ENCODE measurements at places on chromosomes 6 and 20.

GRCh38 chr6:159983641-159984080, 14.8 kb downstream of the IGF2R start:
- no peak for DNase-seq

GRCh38 chr20:48638546-48638945, 189.3 kb downstream of the PREX1 start:
- DNase-seq, result no peak

DNA sequence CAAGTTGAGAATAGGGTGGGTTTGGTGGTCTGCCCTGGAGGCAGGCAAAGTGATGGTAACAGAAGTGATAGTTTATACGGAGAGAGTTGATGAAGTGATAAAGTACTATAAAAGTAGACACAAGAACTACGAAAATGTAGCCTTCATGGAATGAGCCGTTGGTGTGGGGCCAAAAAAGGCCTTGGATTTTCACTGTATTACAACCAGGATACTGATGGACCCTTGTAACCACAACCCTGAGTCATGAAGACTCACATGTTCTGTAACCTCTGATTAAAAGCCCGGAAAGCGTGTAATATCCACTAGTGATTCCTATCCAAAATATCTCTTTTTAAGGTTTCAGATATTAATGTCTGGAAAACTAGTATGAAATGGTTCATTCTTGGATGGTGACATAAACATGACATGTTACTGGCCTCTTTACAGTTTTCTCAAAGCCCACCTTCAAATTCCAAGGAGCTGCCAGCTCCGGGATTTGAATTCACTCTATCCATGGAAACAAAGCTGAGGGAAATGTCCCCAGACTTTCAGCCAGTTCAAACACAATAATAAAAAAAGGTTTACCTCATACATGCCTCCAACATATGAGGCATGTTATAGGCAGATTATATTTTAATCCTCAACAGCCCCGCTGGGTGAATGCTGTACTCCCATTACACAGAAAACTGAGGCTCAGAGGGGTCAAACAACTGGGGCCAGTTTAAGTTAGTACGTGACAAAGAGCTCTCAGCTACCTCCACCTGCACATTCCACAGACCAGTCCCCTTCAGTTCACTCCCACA, 55.4 kb downstream of the MRPL14 start:
- no peak for DNase-seq

GRCh38 chr20:47610247-47610944, 108.7 kb downstream of the NCOA3 start:
- no peak for DNase-seq

DNA sequence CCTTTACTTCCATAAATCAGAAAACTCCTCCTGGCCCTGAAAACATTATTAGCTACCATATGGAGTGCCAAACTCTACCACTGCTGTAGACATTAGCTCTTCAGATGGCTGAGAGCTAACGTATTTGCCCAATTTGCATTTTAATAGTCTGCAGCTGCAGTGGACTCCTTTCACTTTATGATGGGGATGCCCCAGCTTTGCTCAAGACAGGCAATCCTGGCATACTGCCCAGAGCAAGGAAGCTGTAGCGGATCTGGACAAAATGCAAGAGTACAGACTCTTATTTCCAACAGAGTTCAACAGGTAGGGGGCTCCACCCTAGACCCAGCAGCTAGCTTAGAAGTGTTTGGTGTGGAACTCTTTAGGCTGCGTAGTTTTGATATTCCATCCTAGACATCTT, 246.7 kb downstream of the FOXC1 start:
- no peak for DNase-seq

- peak; percentile 33 for DNase-seq
Observed at GRCh38 chr6:2196079-2196679, 49.2 kb downstream of the GMDS start.

GRCh38 chr6:73074175-73074574, 151.1 kb downstream of the KHDC1L start:
- DNase-seq, result no peak

GRCh38 chr20:7691647-7692269, 248.5 kb downstream of the HAO1 start:
- DNase-seq, result no peak

DNA sequence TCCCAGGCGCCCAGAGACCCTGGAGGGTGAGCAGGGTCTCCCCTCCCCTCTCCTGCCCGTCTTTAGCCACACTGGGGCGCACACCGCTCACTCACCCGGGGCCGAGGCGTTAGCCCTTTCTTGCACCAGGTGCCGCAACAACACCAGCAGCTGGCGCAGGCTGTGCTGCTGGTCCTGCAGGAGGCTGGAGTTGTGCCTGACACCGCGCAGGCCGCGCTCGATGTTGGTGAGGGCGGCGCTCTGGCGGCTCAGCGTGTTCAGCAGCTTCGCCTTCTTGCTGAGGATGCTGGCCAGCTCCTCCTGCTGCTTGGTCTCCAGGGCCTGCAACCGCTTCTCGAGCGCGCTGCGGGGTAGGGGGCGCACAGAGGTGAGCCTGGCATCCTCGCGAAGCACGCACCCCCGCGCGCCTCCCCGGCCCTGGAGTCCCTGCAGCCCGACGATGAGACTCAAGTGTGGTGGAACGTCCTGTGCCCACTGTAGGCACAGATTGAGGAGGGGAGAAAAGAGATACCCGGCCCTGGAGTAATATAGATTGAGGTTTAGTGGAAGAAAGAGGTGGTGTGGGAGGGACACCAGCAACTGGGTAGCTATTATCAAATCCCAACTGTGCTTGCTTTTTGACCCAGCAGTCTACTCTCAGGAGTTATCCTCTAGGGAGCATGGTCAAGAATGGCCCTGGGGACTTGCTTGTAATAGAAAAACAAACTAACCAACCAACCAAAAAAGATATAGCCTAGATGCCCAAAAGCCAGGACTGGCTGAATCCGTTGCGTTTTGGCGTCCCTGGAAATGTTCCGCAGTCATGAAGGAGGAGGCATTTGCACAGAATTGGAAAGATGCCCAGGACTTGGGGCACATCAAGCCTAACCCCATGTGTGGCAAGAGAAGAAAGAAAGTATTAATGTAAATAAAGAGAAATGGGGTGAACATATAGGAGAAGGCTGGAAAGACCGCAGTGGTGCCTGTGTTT, 30.9 kb downstream of the ANGPT4 start:
- peak; percentile 72 for DNase-seq

DNA sequence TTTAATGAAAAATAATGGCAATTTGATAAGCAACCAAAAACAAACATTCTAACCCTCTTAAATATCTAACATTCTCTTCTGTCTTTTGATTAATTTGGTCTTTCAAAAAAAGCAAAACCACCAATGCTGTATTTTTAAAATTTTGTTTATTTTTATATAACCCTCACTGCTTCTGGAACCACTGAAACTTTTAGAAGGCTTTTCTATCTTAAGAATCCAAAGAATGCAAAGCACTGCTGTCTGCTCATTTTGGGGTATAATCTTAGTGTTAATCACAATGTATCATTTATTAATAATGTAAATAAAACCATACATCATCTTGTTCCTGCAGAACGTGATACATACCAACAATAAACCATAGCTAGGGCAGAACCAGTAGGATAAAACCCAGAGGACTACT, 14.0 kb downstream of the STK38 start:
- no peak for DNase-seq

DNA sequence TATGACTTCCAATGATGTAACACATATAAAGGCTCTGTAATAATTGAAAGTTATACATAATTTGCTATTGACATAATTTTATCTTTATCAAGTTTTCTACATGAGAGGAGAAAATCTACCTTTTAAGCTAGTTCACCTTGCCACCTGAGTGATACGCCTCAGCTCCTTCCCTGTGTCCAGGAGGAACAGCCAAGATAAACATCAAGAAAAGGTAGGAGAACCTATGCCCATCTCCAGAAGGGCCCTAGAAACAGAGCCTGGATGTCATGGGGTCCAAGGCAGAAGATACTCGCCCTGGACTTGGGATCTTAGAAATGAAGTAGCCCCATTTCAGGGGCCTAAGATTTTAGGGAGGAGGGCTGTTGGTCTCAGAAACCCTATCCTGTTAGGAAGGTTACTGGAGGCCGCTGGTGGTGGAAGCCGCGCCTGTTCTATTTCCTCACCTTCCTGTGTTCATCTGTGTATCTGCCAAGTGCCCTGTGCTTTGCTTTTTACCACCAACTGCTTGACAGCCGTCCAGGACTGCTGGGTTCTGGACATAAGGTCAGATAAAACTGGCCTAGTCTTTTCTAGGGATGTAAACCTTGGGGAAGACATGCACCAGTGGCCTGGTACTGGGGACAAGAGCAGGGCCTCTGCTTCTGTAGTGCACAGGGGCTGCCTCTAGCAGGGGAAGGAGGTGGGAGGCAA, 178.5 kb downstream of the ARID1B start:
- no peak for DNase-seq

GRCh38 chr20:7828437-7828836, 111.8 kb downstream of the HAO1 start:
- DNase-seq, result no peak

- DNase-seq, result no peak
Observed at GRCh38 chr6:161233986-161234661, 39.7 kb downstream of the AGPAT4 start.

- peak; percentile 44 for DNase-seq
Observed at GRCh38 chr6:75230484-75231325, 12.9 kb downstream of the COX7A2 start.

- no peak for DNase-seq
Observed at GRCh38 chr20:11372876-11373790, 544.6 kb upstream of the BTBD3 start.

DNA sequence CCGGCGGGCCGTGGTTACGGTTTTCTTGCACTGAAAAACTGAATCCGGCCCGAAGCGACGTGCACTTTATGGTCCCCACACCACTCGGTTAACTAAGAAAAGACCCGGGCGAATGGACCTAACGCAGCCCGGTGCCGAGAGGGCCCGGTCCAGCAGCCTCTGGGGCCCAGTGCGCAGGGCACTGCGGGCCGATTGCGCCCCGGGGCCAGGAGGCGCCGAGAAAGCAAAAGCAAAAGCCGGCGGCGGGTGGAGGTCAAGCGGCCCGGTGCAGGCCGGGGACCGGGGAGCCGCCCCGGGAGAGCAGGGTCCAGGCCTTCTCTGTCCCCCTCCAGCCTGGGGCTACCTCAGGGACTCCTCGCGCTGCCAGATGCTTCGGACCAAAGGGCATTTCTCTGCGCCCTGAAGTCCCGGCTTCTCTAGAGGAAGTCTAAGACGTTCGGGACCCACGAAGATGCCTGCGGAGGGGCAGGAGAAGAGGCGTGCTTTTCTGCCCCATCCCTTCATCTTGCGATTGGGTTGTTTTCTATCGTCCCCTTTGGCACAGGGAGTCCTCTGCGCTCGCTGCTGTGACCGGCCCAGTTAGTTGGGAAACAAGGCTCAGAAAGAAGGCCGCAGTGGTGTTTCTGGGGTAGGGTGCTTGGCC, 4.4 kb downstream of the FOXF2 start:
- peak; percentile 37 for DNase-seq

DNA sequence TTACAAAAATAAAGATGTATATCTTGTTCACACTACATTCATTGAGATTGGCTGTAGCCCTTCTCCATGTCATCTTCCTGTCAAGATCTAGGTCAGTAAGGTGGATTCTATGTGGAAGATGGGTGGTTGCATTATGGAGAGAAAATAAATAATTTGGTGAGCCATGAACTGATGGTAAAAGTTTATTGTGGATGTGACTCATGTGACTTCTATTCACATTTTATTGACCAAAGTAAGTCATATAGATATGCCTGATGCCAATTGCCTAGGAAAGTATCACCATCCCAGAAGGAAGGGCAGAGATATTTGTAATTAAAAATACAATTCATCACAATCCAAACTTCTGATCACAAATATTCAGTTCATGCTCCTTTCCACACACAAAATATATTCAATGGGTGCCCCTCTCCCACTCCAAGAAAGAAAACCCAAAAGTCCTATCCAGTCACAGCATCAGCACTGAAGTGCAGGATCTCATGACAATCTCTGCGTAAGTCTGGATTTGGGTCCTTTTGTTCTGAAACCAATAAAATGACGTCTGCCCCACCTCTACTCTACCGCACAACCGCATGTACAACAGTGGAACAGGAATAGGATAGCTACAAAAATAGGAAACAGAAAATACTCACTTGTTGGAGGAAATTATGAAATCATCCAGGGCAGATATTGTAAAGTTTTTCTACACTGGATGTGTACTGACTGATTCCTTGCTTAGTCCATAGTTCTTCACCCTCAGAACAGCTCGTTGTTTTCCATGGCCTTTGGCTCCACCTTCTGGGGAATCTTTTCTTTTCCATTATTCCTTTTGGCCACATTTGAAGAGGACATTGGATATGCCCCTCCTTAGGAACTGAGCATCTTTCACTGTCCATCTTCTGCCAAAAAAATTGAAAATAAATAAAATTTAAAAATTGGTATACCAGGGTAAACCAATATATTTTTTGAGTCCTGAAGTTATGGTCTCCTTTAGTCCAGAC, 16.1 kb upstream of the SLC17A3 start:
- peak; percentile 34 for DNase-seq

- DNase-seq, result no peak
Observed at GRCh38 chr6:153564803-153565202, 433.7 kb upstream of the RGS17 start.

- no peak for DNase-seq
Observed at GRCh38 chr20:62572980-62573379, 69.3 kb upstream of the SLCO4A1 start.

GRCh38 chr20:9038791-9039535, 29.9 kb upstream of the PLCB4 start:
- no peak for DNase-seq

DNA sequence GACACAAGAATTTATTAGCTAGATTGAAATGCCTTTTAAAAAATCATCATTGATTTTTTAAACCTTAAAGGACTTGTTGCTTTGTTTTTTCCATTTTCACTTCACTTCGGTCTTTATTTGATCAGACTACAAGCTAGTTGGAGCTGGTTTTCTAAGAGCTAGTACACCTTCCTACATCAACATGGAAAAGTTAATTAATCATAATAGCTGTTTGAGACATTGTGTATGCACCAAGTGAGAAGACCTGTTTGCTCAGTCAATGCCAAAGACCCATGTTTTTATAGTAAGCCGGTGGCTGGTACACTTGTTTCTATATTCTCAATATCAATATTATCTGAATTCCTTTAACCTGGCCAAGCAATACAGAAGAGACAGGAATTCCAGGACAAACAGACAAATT, 310.2 kb upstream of the SGK1 start:
- DNase-seq, result no peak

GRCh38 chr20:32244959-32245358, 32.5 kb upstream of the KIF3B start:
- DNase-seq, result no peak

DNA sequence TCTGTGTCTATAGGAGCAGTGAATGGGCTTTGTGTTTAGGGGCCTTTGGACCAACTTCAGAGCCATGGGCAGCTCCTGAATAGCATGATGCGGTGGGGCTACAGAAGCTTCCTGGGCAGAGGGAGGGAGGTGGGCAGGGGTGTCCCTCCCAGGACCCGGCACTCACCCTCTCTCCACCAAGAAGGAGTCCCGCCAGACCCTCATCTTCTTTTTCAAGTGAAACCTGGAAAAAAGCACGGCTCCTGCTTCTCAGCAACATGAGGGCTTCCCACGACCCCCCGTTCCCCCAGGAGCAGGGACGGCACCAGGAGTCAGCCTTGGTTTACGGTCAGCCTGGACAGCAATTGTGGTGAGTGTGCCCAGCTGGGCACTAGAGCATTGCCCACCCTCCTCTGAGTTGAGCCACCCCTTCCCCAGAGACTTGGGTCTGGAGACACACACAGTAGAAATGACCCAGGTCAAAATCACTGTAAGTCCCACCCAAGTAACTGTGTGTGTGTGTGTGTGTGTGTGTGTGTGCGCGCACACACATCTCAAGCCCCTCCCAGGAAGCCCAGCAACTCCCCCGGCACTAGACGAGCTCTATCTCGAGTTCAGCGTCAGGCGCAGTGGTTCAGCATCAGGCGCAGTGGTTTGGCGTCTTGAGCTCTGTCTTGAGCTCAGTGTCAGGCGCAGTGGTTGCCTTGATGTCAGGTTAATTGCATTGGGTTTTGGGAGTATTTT, 108.2 kb downstream of the SULF2 start:
- DNase-seq, result no peak
